ENCODE measurements at places on chromosomes 6 and 20.

DNA sequence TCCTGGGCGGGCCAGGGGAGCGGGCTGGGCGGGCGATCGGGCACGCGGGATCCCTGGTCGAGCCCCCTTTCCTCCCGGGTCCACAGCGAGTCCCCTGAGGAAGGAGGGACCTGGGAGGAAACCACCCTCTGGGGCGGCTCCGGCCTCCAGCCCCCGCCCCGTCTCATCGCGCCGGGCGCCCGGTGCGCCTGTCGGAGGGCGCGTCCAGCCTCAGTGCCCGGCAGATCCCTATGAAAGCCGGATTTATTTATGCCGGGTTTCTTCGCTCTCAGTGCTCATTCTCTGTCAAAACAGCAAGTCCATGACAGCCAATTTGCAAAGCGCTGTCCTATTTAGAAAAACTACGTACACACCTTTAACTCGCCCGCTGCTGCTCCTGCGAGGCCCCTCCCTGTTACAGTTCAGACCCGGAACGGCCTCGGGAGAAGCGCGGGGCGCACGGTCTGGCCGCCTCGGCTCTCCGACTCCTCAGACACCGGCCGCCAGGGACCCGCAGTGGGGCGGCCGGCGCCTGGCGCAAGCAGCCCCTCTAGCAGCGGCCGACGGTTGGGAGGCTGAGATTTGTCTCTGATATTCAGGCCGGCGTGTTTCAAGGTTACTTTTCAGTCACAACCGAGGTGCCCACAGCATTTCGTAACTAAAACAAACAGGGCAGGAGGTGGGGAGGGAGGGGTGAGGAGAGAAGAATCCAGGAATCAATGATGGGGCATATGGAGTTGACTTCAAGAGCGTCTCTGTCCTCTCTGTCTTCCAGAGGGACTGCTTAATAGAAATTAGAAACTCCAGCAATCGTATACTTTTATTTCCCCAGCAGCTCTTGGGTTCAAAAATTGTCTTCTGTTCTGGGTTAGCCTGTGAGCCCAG is 782 bp upstream of the FOXA2 start:
- peaks cover 77% of the 10 kb centered on the region for H3K27me3 ChIP-seq
- no peaks in the 10 kb centered on the region for H3K36me3 ChIP-seq
- no peak overlapping the region for H3K4me3 ChIP-seq
- peaks cover 12% of the 10 kb centered on the region for H3K4me1 ChIP-seq
- DNase-seq = no peak
- no peak overlapping the region for H3K27ac ChIP-seq

- no peaks in the 10 kb centered on the region for H3K36me3 ChIP-seq
- DNase-seq = no peak
- no peak overlapping the region for H3K4me3 ChIP-seq
These were observed 877.5 kb downstream of the TFAP2A start for GRCh38 chr6:9537381-9537780.

GRCh38 chr20:63255931-63256704 is 1.9 kb upstream of the NKAIN4 start:
- peaks cover 2% of the 10 kb centered on the region for H3K27me3 ChIP-seq
- no peak overlapping the region for H3K4me3 ChIP-seq
- H3K36me3 ChIP-seq = peaks cover 3% of the 10 kb centered on the region

- no peaks in the 10 kb centered on the region for H3K27me3 ChIP-seq
- no peaks in the 10 kb centered on the region for H3K36me3 ChIP-seq
- no peak for DNase-seq
- H3K4me1 ChIP-seq = no peaks in the 10 kb centered on the region
These were observed 114.2 kb downstream of the PLEKHG1 start for GRCh38 chr6:150713931-150714330.

- no peak overlapping the region for H3K27ac ChIP-seq
- H3K4me1 ChIP-seq = peaks cover 5% of the 10 kb centered on the region
- peaks cover 1% of the 10 kb centered on the region for H3K27me3 ChIP-seq
- no peak for DNase-seq
- H3K36me3 ChIP-seq = no peaks in the 10 kb centered on the region
These were observed 159.9 kb downstream of the CD83 start for GRCh38 chr6:14277405-14277930.

DNA sequence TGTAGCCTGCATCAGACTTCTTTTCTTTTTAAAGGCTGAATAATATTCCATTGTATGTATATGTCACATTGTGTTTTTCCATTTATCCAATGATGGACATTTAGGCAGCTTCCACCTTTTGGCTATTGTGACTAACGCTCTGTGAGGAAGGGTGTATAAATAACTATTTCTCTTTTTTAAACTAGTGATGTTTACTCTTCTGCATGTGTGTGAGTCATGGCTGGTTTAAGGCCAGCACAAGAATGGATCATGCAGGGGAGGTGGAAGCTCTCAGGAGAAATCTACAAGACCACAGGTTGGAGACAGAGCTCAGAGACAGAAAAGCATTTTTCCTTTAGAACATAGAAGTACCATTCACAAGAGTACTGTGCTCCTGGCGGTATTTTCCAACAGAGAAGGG is 307.2 kb downstream of the SOX4 start:
- H3K36me3 ChIP-seq = no peaks in the 10 kb centered on the region
- H3K4me3 ChIP-seq = no peak overlapping the region
- no peak for DNase-seq

- no peak for DNase-seq
- H3K27ac ChIP-seq = no peak overlapping the region
- H3K36me3 ChIP-seq = no peaks in the 10 kb centered on the region
- H3K4me1 ChIP-seq = no peaks in the 10 kb centered on the region
- H3K4me3 ChIP-seq = no peak overlapping the region
These were observed 11.0 kb upstream of the CFAP206 start for GRCh38 chr6:87396595-87397392.

- DNase-seq = no peak
- H3K36me3 ChIP-seq = no peaks in the 10 kb centered on the region
- no peaks in the 10 kb centered on the region for H3K27me3 ChIP-seq
- no peaks in the 10 kb centered on the region for H3K4me1 ChIP-seq
- no peak overlapping the region for H3K4me3 ChIP-seq
These were observed 128.6 kb upstream of the SLC22A23 start for GRCh38 chr6:3585320-3585935.
